Fibroblast of villous mesenchyme (primary cell): ENCODE measurements at places on chromosomes 1 and 21. TPM values are rescaled to one million over a fixed set of nuclear protein-coding genes. Genes with fewer than 3 reads are reported as not detected.

Gene PCSK9
- total RNA-seq, result 2.6 and 9.1 TPM in 2 replicates

DNA sequence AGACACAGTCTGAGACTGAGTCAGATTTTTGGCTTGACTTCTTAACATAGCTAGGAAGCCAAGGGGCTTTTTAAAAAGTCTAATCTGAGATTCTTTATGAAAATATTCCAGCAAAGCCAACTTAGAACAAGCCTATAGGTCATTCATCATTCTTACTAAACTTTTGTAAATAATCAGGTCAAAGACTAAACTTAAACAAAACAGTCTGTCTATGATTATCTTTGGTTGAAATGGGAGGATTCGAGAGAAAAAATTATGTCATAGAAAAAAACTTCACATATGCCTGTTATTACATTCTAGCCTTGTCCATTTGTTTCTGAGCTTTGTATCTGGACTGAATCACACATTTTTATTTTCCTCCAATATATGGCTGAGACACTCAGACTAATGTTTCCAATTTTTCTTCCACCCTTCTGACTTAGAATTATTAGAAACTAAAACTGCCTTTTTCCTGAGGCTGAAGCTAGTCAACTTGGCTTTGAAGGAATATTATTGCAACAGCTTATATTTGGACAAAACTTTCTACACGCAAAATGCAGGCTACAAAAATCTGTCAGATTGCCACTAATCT, 83.3 kb downstream of the ETS2 start:
- DNase-seq, result no peak

Gene VHLL
- total RNA-seq, result 0.32 TPM in 1 of 2 replicates, not detected in the other

Gene HES3
- total RNA-seq, result not detected in 2 replicates

DNA sequence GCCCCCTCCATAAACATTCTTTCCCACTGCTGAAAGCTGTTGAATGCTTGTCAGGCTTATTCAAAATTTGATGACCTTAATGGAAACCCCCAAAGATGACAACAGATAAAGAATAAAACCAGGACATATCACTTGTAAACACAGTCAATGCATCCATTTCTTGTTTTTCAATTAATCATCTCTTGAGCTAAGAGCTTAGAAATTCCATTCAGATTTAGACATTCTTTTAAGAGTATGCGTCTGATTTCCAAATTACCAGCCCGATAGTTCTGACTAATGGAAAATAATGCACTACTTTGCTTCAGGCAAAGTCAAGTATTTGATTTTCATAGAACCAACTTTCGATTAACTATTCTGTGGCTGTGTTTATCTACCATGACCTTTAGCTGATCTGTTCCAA, 100.6 kb upstream of the RUNX1 start:
- peak; percentile 24 for DNase-seq

DNA sequence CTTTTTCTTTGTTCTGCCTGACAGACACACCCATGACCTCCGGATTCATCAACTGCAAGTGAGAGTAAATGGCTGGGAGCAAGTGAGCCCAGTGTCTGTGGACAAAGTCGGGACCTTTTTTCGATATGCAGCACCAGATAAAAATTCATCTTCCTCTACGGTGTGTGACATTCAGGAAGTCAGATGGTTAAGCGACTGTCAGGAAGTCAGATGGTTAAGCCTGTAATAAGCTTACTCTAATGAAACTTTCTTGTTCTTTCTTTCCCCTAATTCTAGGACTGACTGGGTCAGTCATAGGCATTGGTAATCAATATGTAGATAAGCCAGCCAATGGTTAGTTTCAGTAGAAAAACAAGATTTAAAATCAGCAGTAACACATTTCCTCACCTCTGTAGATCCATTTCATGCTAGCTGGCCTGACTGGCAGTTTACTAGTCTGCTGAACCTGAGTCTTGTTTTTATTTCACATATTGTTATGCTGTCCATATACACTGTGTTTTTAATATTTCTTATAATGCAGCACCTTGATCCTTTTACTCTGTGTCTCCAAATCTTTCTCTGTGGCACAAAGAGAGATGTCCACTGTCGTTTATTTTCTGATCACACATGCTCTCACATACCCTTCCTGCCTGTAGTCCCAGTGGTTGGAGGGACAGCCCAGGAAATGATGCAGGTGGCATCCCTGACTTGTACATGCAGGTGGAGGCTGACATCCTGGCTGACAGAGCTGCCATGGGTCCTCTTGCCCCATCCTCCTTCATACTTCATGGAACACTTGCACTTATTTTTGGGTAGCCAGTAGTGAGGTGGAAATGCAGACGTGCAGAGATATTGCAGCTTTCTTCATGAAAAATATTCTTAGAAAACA, 115.8 kb downstream of the VPS13D start:
- DNase-seq, result no peak

DNA sequence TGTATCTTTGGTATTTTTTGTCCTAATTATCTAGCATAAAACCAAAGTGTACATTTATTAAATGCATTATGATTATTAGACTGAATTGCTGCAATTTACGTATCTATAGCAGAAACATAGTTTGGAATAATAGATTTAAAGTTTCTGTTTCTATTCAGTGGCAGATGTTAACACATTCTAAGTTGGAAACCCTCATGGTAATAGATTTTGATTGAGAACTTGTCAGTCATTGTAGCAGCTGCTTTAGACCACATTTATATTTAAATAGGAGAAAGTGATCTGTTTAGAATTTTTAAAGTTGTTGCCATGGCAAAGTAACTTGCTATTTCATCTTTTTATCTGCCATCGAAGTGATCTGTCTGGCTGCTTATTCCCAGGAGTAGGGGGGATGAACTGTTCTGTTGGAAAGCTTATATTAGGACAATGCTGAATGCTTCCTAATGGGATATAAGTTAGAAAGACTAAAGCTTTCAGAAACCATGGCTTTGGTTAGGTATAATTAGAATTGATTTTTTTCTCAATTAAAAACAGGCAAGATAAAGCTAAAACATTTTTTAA, 61.6 kb downstream of the HS2ST1 start:
- DNase-seq, result no peak

DNA sequence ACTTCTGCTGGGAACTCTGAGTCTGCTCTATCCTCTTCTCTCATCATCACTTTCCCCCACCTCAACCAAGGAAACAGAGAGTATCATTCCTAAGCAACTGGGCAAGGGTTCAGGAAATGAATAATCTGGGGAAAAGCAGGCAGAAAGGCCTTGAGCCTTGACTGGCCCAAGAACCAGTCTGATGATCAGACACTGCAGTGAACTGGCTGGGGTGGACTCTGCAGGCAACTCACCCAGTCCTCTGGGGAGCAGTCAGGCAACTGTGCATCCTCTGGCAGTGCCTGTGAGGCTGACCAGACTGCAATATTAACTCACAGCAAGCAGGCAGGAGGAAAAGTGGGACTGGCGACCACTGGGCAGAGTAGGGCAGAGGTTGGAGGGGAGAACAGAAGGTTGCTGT, 991 bp downstream of the ANKRD35 start:
- no peak for DNase-seq

Gene MEX3A
- total RNA-seq, result 1.7 and 1.9 TPM in 2 replicates

GRCh38 chr1:37282764-37283163, 191.6 kb upstream of the ZC3H12A start:
- no peak for DNase-seq

- DNase-seq, result no peak
Observed at GRCh38 chr1:159279773-159280172, 22.4 kb upstream of the FCER1A start.

DNA sequence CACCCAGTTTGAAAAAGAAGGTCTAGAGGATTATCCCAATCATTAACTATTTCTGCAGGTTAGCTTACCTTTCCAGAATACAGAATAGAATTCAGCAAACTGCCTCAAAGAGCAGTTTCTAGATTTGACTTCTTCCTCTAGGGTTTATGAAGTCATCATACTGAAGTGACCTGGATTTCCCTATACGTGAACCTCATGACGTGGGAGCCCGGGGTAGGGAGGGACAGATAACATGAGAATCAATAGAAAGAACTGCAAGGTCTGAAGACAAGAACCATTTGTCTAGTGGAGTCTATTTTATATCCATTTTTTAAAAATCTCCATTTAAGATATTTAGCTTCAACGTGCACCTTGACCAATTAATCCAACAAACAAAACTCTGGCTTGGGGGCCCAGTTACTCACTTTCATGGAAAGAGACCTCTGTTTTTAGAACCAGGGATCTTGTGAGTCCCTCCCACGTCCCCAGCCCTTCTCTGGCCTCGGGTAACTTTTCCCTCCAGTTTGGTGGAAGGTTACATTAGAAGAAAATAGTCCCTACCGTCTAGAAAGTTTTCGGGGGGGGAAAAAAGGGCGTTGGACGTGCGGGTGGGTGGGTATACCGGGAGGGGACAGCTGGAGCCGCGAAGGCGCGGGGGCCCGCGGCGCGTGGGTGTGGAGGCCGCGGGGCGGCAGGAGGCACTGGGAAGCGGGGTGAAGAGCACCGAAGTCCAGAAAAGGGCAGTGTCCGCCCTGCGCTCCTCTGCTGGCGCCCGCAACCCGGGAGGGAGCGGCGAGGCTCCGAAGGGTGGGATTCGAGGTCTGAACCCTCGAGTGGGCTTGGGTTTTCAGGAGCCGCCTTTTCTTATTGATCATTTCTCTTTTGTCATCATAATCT, 13.8 kb upstream of the POGZ start:
- peak; percentile 57 for DNase-seq

DNA sequence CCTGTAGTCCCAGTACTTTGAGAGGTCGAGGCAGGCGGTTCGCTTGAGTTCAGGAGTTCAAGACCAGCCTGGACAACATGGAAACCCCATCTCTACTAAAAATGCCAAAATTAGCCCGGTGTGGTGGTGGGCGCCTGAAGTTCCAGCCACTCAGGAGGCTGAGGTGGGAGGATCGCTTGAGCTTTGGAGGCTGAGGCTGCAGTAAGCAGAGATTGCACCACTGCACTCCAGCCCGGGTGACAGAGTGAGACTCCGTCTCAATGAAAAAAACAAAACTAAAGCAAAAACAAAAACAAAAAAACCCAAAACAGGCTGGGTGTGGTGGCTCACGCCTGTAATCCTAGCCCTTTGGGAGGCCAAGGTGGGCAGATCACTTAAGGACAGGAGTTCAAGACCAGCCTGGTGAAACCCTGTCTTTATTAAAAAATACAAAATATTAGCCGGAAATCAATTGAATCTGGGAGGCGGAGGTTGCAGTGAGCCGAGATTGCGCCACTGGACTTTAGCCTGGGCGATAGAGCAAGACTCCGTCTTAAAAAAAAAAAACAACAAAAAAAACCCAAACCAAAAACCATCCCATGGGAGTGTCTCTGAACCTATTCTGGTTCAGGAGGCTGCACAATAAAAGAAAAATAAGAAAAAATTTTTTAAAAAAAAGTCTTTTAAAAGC, 1.7 kb upstream of the CGN start:
- DNase-seq, result no peak

DNA sequence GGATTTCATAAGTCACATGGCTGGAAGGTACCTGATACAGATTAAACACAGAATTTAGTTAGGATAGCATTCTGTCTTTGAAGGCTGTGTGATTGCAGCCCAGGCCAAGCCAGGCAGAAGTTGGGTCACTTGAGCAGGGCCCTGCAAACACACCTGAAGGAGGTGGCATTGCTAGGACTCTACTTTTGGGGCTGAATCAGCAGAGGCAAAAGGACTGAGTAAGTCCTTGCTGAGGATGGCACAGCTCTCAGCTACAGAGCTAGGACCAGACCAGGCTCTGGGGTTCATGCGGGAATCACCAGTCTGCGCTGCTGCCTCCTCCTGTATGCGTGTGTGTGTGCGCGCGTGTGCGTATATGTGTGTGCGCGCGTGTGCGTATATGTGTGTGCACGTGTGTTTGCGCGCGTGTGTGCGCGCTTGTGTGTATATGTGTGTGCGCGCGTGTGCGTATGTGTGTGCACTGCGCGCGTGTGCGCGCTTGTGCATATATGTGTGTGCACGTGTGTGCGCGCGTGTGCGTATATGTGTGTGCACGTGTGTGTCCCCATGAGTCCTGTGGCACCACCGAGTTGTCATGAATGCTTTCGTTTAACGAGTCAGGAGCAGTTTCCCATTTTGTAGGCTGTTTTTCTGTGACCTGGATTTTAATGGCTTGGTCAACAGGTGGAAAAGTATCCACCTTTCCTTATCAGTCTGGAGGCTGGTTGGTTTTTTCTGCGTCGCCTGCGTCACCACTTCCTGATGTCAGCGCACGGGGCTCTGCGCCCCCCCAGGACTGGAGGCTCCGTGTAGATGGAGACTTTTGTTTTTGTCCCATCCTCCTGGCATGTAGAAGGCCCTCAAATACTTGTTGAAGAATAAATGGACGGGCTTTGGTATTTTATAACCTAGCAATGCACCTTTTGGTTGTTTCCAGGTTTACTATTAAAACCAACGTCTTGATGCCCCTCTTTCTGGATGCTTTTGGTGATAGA, 34.7 kb downstream of the ADARB1 start:
- DNase-seq, result no peak

Gene CFAP74
- not detected in 2 replicates for total RNA-seq

Gene CA6
- total RNA-seq, result not detected in 2 replicates

DNA sequence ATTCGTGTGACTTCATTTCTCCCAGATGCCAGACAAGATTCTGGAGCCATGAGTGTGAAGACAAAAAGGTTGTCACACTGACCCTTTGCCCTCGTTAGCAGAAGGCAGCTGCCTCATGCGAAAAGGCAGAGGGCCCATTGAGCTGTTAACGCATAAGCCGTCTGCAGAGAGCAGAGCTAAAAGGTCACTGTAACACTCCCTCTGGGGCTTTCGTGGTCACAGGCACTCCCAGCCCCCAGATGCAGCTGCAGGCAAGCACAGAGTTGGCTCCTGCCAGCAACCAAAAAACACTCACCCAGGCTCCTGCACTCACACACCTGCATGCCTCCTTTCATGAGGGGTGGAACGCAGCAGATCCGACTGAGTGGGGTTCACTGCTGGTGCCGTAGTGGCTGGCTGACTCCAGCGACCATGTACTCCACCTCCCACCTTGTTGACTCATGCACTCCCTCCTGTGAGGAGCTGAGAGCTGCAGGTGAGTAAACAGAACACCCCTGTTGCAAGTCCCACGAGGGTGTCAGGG, 287.5 kb downstream of the SMYD3 start:
- DNase-seq, result peak; percentile 29

DNA sequence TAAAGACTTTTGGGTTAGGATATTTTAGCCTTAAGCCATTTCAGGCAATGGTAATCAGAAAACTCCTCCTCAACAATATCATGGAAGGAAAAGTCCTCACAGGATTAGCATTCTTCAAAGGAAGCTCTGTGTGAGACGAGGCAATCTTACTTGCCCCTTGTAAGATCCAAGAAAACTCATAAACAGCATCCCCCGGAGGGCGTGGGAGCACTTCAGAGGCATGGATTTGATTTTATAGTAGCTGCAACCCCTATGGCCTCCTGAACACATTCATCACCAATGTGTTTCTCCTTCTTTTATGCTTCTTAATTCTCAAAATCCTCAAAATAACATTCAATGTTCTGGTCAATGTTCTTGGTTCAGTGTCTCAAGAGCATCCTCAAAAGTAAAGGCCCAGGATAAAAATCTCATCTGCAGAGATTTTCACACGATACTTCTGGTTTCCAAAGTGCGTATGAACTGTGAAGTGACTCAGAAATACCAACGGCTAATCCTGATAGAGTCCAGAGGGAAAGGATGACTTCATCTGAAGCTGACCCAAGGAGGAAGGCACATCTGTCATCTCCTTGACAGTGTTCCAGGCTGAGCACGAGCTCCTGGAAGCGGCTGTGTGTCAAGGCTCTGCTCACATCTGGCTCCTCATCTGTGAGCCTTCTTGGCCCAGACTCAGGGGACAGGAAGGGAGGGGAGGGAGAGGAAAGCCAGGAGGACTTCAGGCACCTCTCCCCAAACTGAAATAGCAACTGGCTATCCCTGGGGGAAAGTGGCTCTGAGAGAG, 49.3 kb upstream of the PSEN2 start:
- peak; percentile 99 for DNase-seq

- no peak for DNase-seq
Observed at GRCh38 chr21:16620786-16621320, 891.1 kb downstream of the USP25 start.
